ENCODE measurements at places on chromosomes 3 and 15. TPM values are rescaled to one million over a fixed set of nuclear protein-coding genes. Genes with fewer than 3 reads are reported as not detected.

GRCh38 chr3:17183951-17184550 lies 299.3 kb downstream of the PLCL2 start:
- no peak overlapping the region for H3K27ac ChIP-seq
- H3K4me3 ChIP-seq = no peak overlapping the region
- DNase-seq = no peak
- peaks cover 31% of the 10 kb centered on the region for H3K4me1 ChIP-seq
- peaks cover 11% of the 10 kb centered on the region for H3K36me3 ChIP-seq

Gene FHIT
- total RNA-seq = 7.2 TPM

GRCh38 chr3:72109327-72110259 lies 324.6 kb upstream of the PROK2 start:
- H3K27me3 ChIP-seq = peaks cover 3% of the 10 kb centered on the region
- H3K27ac ChIP-seq = no peak overlapping the region
- H3K4me1 ChIP-seq = no peaks in the 10 kb centered on the region
- H3K4me3 ChIP-seq = no peak overlapping the region
- H3K36me3 ChIP-seq = no peaks in the 10 kb centered on the region

GRCh38 chr3:189143321-189143720 lies 28.4 kb upstream of the TPRG1 start:
- no peaks in the 10 kb centered on the region for H3K36me3 ChIP-seq
- no peaks in the 10 kb centered on the region for H3K27me3 ChIP-seq
- H3K4me3 ChIP-seq = no peak overlapping the region
- no peak overlapping the region for H3K27ac ChIP-seq

GRCh38 chr3:6644070-6644929 lies 216.6 kb upstream of the GRM7 start:
- no peaks in the 10 kb centered on the region for H3K36me3 ChIP-seq
- no peak overlapping the region for H3K27ac ChIP-seq
- no peak for DNase-seq
- H3K4me3 ChIP-seq = no peak overlapping the region
- H3K4me1 ChIP-seq = no peaks in the 10 kb centered on the region
- H3K27me3 ChIP-seq = no peaks in the 10 kb centered on the region

Data from activated CD4-positive, alpha-beta memory T cell treated with anti-CD3 and anti-CD28 coated beads for 36 hours (primary cell).